CD4-positive, alpha-beta memory T cell (primary cell): ENCODE measurements at places on chromosomes 2 and 18. TPM values are rescaled to one million over a fixed set of nuclear protein-coding genes. Genes with fewer than 3 reads are reported as not detected.

DNA sequence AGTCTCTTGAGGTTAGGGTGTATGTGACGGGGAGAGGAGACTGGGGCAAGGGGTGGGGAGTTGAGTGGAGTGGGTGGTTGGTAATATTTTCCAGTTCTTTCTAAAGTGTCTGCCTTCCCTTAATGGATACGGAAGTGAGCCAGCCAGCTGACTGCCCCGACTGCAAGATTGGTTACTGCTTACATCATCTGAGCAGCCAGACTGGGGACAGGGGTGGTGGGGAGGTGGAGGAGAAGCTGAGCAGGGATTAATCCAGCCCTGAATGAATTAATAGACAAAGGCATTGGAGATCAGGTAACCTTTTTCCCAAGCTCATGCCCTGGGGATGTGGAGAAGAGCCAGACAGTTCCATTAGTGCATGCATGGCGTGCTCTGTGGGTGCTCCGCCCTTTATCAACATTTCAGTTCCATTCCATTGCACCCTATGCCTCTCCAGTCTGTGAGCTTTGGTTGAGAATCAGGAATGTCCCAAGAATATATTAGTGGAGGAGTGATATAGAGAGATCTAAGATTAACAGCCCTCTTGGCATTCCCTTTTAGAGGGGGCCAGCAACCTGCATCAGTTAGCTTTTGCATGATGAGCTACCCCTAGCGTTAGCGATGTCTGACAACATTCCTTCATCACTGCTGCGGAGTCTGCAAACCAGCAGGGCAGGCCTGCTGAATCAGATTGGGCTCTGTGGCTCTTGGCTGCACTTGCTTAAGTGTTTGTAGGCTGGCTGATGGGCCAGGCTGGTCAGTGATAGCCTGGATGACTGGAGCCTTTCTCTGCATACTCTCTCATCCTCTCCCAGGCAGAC, 67.4 kb downstream of the TNP1 start:
- DNase-seq = no peak

- DNase-seq = no peak
These were observed 25.1 kb upstream of the FANCL start for GRCh38 chr2:58266211-58266610.

DNA sequence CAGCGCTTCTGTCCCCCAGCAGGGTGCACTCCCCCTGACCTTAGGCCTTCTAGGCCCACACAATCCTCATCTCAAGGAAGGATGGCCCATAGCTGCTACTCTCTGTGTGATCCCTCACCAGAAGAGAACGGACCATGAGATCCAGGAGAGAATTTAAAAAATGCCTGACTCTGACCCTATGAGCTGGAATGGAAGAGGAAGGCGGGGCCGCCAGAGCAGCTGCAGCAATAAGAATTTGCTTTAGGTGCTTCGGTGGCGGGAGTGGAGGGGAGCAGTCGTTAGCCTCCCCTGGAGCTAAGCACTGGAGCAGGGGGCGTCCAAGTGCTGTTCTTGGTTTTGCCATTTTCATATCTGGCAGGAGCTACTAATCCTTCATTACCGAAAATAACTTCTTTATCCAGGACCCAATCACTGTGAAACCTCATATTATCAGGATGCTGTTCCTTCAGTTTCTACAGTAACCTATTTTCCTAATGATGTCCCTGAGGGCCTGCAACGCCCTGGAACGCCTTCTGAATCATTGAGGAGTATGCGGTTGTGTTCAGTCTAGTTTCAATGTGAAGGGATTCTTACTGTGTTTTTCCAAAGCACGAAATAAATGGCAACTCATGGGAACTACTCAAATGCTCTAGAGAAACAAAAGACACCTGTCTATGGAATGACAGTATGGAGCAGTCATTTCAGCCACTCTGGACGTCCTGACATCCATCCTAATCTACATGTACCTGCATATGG, 105.1 kb upstream of the SIX2 start:
- no peak for DNase-seq

DNA sequence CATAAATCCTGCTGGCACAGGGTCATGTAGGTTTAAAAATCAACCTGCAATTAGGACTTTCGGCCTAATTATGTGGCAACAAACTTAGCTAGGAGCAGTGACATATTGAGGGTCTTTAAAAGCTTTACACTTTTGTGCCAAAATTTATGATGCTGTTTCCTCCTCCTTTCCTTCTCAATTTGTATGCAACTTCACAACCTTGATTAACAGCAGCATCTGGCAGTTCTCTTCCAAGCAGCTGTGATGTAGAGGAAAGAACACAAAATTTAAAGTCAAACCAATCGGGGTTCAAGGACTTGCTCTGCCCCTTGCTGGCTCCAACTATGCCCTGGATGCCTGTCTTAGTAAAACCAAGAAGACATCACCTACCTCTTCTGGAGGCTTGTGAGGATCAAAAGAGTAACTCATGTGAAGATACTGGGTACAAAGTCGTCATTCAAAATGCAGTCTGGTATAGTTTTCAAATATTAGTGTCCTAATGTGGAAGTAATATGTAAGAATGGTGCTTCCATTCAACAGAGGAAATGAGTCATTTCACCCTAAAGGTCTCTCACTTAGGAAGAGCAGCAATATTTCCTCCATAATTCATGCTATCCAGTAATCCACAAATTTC, 94.7 kb downstream of the ANKRD44 start:
- DNase-seq = no peak

SCYGR4 gene
- not detected for polyA plus RNA-seq

DNA sequence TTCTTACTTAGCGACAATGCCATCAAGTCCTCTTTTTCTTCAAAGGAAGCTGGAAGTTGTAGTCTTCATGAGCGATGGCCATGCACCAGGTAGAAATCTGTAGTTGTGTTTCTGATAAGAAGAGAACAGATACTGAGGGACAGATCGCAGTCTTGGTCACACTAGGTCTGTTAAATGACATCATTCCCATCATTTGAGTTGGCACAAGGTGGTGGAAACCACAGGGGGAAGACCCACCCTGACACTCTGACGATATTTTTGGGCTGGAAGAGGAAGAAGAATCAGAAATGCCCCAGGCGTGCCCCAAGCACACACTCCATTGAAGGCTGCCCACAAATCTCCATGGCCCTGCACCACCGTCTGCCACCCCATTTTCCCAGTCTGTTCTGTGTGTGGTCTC, 89.0 kb upstream of the BOD1L2 start:
- DNase-seq = no peak

MARCHF4 gene
- polyA plus RNA-seq = not detected

GRCh38 chr18:3411327-3411726, 38.6 kb upstream of the TGIF1 start:
- no peak for DNase-seq

MC4R gene
- polyA plus RNA-seq = not detected

SAG gene
- polyA plus RNA-seq = not detected

- no peak for DNase-seq
These were observed 76.7 kb downstream of the FAM210A start for GRCh38 chr18:13649397-13650390.

- DNase-seq = no peak
These were observed 30.1 kb downstream of the SH2D6 start for GRCh38 chr2:85448461-85449213.

GRCh38 chr2:15670469-15670868, 78.8 kb downstream of the DDX1 start:
- no peak for DNase-seq

DNA sequence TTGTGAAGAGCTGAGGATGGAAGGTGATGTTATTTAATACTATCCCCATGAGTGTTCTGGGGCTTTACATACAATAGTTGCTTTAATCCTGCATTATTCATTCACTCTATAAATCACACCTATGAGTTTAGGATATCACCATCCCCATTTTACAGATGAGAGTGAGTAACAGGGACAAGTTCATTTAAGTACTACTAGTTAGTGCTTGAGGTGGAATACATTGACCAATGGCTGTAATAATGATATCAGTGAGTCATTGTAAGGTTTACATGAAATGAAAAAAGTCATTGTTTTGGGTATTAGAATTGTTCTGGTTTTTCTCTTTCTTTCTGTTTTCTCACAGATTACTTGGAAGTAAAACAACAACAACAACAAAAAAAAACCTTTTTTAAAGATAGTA, 42.5 kb downstream of the TANC1 start:
- DNase-seq = no peak

GRCh38 chr18:79200546-79201268, 131.5 kb downstream of the ATP9B start:
- no peak for DNase-seq

DNA sequence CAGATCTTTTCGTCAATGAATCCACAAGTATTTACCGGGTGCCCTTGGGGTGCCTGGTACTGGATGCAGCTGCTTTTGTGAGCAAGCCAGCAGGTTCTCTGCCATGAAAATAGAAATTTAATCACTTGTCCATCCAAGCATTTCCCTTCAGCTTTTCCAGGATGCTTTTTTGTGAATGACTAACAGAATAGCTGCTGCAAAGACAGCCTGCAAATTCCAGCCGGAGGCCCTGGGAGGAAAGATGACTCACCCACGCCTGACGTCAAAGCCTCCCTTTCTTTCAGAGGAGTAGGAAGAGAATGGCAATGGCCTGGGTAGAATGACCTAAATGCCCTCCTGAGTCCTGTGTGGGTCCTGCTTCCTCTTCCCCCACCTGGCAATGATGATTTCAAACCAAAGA, 111.9 kb downstream of the AP1S3 start:
- no peak for DNase-seq

DNA sequence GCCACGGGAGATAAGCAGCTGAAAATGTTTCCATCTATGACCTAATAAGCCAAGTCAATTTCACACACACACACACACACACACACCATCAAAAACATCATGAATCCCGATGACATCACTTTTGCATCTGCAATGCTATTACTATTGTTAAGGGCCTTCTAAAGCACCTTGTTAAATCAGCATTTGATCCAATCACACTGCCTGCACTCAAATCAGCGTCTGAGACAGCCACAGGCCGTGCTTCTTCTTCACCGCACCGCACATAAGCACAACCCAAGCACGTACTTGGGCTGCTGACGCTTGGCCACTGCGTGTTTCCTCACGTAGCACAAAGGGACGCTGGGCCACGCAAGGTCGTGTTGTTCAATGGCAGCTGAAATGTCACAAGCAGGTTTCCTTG, 15.8 kb upstream of the MTCL1 start:
- no peak for DNase-seq

- DNase-seq = no peak
These were observed 65.7 kb upstream of the RTN4 start for GRCh38 chr2:55115761-55116597.

DNA sequence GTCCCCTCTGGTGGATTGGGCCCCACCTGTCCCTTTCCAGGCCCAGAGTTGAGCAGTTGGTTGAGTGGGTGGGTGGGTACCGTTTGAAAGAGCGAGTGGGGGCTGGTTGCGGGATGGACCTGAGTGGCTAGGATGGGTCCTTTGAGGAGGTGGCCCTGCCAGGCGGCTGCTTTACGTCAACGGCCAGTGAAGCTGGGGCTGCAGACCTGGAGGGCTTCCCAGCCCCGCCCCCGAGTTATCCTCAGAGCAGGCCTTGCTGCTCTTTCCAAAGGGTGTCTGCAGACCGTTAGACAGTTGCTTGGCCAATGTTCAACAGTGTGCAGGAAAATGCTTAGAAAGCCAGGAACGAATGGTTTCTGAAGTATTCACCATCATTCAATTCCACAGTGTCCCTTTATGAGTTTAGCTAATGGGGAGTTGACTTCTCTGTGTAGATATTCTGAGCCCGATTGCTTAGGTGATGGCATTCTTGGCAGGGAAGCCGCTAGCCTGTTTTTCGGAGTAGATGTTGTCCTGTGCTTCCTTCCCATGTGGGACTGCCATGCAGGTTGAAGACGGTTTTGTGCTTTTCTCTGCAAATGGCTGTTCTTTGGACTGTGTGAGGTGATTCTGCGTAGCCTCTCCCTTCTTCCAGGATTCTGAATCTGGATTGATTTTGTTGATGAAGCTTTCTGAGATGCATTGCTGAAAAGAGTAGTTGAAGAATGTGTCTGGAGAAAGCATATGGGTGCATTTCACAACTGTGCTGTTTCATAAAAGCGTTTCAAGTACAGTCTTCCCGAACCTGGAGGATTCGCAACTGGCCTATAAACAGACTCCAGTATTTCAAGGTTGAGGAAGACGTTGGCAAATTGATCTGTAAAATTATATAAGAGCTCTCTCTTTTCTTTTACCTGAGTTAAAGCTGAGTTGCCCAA, 45.8 kb downstream of the LDLRAD4 start:
- no peak for DNase-seq

FKBP1B gene
- polyA plus RNA-seq = 2.5 TPM

RUFY4 gene
- not detected for polyA plus RNA-seq

- no peak for DNase-seq
These were observed 502.1 kb upstream of the TMEFF2 start for GRCh38 chr2:192696857-192697256.

DNA sequence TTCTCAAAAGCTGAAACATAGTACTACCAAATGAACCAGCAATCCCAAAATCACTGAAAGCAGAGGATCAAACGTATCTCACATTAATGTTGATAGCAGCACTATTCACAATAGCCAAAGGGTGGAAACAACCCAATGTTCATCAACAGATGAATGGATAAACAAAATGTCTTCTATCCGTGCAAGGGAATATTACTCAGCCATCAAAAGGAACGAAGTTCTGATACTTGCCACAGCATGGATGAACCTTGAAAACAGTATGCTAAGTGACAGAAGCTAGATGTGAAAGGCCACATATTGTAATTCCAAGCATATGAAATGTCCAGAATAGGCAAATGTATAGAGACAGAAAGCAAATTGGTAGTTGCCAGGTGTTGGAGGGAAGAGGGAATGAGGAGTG, 57.0 kb upstream of the CHMP1B start:
- DNase-seq = no peak

DNA sequence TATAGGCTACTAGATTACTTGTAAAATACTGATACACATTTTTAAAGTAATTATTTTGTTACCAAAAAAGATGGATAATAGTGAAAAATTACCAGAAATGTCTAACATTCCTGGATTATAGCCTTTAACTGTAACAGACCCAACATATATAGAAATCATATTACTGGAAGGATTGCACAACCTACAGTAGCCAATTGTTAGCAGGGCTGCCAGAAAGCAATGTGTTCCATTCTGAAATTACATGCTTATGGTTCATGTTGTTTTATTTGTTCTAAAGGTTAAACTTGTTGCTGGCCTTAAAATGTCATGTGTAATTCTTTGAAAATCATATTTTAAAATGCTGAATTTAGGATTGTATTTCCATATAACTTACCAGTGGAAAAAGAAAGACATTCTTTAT, 793.6 kb upstream of the ACVR2A start:
- DNase-seq = no peak

DNA sequence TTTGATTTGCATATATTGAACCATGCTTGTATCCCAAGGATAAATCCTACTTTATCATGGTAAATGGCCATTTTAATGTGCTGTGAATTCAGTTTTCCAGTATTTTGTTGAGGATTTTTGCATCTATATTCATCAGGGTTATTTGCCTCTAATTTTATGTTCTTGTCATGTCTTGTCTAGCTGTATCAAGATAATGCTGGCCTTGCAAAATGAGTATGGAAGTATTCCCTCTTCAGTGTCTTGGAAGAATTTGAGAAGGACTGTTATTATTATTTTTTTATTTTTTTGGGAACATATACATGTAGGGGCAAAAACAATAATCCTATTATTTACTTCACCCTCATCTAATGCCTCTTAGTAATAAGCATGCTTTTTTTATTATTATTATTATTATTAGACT, 398.0 kb upstream of the KCNH7 start:
- DNase-seq = no peak

GRCh38 chr2:150327564-150328489, 159.6 kb downstream of the RND3 start:
- DNase-seq = no peak
